ENCODE measurements at places on chromosomes 16 and 17.

- DNase-seq = no peak
These were observed at the start of gene ABR for GRCh38 chr17:1179818-1180742. ABR (minus strand) TSS chr17:1179981; CDS start chr17:1179727, 254 bp downstream.

DNA sequence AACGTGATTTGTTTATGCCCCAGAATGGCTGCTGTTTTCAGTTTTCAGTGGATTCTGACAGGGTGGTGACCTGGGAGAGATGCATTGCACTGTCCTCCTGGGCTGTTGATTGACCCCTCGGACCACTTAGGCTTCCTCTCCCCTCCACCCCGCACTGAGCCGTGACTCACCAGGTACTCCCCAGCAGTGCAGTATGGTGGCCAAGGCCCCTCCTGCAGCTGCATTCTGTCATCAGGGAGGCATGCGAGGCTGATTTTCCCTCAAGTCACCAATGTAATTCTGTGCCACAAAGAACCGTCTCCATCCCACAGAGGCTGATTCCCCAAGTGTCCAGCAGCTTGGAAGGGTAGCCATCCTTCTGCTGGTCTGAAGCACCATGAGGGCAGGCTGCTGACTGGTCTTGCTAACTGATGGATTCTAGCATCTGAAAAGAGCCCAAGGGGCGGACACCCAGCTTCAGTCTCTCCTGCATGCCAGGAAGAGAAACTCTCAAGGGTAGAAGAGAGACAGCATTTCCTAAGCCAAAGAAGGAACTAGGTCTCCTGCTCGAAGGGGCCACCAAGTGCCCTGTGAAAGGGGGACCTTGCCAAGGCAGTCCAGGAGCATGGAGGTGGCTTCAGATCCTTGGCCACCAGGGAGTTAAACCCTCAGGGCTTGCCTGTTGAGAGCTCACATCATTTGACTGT is 148.1 kb downstream of the SOCS1 start:
- no peak for DNase-seq

DNA sequence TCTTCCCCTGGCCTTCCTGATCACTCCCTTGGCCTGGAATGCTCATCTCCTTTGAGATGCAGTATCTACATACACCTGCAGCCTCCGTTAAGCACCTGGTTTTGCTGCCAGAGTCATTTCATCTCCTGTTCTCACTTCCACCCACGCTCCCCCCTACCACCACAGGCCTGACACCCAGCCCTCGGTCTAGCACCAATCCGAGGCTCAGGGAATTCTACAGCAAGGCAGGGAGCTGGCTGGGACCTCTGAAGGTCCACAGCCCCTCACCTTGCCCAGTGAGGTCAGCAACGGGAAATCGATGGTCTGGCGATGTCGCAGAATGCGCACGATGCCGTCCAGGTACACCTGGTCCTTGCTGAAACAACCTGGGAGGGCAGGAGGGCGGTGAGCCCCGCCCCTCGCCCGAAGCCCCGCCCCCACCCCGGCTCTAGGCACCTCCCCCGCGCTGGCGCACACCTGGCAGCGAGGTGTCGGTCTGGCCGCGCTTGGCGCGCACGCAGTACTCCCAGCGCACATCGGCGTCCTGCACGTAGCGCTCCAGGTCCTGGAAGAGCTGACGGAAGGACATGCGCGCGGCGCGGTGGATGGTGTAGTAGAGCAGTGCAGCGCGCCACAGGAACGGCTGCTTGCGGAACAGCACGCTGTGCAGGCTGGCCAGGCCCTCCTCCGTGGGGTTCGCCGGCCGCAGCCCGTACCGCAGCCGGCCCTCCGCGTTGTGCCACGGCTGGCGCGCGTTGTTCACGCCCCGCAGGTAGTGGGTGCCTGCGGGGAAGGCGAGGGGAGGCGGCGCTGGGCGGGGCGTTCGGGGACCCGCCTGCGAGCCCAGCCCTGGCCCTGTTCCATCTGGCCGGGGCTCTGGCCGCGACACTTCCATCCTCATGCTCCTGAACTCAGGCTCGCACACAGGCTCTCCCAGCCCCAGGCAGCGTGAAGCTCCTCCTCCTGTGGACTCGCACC is 5.7 kb downstream of the MATCAP1 start:
- DNase-seq = peak; percentile 65

GRCh38 chr17:44402564-44403172 is 13.2 kb upstream of the ITGA2B start:
- DNase-seq = no peak

- DNase-seq = no peak
These were observed 535.4 kb downstream of the CDH8 start for GRCh38 chr16:61500851-61501250.

DNA sequence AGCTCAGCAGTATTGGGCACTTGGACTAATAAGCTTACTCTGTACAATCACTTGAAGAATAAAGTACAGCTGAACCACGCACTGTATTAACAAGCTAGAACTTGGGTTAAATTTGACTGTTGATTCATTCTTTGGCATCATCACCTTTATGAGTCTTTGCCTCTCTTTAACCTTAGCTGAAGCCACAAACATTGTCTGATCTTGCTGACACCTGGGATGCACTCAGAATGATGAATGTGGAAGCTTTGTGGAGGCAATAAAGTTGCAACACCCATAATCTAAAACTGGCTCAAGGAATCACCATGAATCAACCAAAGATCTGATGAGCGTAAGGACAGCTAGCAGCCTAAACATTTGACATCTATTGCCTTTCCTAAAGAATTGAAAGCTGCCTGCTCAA is 590.6 kb upstream of the SOX9 start:
- no peak for DNase-seq

DNA sequence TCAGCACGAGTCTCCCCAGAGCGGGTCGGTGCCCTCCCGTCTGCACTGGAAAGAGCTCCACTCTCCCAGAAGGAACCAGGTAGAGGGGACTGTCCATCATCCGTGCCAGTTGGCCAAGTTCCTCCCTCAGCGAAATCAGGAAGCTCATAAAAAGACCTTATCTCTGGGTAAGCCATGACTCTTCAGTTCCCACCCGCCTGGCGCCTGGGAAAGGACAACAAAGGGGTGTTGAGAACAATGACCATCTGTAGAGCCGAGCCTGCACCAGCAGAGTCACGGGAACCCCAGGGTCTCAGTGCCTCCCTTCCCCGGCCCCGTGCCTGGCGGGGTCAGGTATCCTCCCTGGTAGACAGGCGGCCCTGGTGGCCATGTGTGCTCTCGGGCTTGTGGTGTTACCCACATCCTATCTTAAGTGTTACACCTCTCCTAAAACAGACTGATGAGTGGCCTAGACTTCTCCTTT is 190.7 kb downstream of the AXIN2 start:
- peak; percentile 90 for DNase-seq

- DNase-seq = no peak
These were observed 26.7 kb downstream of the PLD6 start for GRCh38 chr17:17179371-17179827.

DNA sequence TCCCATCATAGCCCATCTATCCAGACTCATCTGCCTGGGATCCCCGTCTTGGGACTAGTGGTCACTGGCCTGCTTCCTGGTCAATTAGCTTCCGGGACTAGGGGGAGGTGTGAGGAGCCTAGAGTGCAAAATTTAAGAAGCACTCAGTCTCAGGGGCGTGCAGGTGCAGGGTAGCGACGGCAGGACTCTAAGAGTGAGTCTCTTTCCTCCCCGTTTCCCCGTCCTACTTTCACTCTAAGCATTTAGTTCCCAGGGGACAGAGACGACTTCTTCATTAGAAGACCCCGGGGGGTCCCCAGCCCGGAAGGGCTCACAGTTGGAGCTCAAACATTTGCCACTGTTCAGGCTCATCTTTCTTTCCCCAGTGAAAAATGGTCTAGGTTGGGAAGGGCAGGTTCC is 677 bp upstream of the ZNHIT3 start:
- no peak for DNase-seq

DNA sequence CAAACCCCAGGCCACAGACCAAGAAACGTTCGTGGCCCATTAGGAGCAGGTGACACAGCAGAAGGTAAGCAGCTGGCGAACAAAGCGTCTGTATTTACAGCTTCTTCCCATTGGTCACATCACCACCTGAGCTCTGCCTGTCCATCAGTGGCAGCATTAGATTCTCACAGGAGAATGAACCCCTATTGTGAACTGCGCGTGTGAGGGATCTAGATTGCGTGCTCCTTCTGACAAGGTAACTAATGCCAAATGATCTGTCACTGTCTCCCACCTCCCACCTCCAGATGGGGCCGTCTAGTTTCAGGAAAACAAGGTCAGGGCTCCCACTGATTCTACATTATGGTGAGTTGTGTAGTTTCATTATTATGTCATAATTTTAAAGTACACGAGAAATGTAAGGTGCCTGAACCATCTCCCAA is 186.3 kb downstream of the CPPED1 start:
- DNase-seq = no peak

GRCh38 chr17:1087381-1088241 is 90.7 kb downstream of the TIMM22 start:
- DNase-seq = no peak
